ENCODE measurements at places on chromosomes 3 and 15. TPM values are rescaled to one million over a fixed set of nuclear protein-coding genes. Genes with fewer than 3 reads are reported as not detected.

The CTXN2 gene
- not detected for polyA plus RNA-seq

DNA sequence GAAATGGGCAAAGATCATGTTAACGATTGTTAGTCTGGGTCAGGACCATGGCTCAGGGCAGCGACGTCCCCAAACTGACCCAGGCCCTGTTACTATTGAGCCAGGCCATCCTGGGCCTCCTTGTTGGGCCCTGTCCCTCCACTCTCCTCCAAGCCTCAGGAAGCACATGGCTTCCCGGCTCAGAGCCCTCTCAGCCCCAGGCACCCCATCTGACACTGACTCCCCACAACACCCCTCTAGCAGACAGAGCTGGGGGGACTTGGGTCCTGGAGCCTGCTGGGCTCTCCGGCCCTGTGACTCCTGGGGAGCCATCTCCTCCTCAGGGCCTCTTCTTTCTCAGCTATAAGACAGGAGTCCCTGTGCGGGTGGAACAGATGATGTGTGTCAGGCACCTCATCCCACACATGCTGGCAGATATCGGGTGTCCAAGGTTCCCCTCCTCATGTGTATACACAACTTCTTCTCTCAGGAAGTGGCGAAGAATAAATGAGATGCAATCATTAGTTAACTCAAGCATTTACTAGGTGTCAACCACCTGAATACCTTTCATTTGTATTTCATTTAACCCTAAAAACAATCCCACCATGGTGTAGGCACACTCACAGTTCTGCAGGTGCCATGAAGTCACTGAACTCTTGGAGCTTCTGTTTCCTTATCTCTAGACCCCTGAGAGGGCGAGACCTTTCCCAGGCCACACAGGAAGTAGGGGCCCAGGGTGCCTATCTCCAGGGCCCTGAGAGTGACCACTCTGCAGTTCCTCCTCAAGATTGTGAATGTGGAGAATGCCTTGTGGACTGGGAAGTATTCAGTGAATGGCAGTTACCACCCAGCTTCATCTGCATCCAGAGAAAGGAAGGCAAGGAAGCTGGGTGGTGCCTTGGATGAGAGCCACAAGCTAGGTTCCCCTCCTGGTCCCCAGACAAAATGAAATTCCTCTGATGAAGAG is 282.5 kb upstream of the TLE3 start:
- no peak for DNase-seq

GRCh38 chr3:108495717-108496116 is 14.7 kb downstream of the MYH15 start:
- no peak for DNase-seq

GRCh38 chr15:78841376-78841706 is 30.1 kb upstream of the ADAMTS7 start:
- DNase-seq, result no peak

DNA sequence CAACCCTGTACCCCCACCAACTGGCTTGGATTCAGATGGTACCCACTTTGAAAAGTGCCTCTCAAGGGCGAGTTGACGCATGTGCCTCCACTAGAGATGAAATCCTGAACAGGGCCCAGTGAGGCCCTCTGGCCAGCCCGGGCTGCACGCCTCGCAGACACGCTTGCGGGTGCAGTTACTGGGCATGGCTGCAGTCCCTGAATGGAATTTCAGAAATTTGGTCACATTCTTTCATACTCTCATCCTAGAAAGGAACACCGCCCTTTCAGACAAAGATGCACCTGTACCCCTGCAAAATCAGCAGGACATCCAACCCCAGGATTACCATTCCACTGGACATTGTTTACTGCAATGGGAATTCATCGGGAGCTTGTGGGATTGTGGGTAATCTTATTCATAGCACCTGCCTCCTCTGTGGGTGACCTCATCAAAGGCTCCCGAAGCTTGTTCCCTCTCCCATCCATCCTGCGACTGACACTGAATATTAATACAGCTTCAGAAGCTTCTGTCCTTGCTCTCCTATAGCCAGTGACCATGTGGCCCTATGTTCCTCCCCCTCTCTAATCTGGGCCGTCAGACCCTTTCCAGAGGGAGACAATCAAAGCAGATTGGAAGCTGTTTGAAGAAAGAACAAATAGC is 42.5 kb upstream of the TPM1 start:
- DNase-seq, result no peak

The IFT80 gene
- polyA plus RNA-seq, result 30.6 TPM

- DNase-seq, result no peak
Observed at GRCh38 chr3:49593041-49593440, 38.8 kb downstream of the BSN start.

DNA sequence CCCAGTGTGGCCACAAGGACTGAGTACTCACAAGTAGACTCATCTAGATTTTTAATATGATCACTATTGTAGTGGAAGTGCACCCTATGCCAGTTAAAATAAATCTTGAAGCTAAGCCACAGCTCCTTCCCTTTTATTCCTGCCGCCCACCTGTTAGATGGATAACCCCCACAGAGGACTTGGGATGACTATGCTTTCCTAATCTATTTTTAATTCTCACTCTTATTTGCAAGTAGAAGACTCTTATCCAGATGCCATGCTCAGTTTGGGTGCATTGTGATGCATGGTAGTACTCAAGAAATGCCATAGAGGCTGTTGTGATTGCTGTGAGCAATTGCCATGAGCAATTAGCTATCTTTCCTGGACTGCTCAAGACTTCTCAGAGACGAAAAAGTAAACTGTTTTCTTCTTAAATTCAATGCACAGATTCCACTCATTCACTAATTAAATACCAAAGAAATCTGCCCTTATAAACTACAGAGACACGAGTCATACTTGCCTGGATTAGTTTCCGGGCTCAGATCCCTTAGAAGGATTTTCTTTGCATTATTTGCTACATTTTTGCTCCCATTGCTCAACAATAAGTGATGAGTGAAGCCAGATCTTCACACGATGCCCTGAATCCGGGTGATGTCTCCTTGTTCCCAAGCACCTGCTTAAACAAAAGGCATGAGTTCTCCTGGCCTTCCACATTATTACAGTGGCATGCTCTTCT is 472.1 kb downstream of the SOX2 start:
- no peak for DNase-seq

- no peak for DNase-seq
Observed at GRCh38 chr15:68992696-68993095, 21.8 kb upstream of the NOX5 start.

The THRB gene
- 5.3 TPM for polyA plus RNA-seq

The MYO5C gene
- polyA plus RNA-seq, result 5.1 TPM

Measured in muscle of back (tissue), 13 donors.